ENCODE measurements at places on chromosomes 2 and 18.

DNA sequence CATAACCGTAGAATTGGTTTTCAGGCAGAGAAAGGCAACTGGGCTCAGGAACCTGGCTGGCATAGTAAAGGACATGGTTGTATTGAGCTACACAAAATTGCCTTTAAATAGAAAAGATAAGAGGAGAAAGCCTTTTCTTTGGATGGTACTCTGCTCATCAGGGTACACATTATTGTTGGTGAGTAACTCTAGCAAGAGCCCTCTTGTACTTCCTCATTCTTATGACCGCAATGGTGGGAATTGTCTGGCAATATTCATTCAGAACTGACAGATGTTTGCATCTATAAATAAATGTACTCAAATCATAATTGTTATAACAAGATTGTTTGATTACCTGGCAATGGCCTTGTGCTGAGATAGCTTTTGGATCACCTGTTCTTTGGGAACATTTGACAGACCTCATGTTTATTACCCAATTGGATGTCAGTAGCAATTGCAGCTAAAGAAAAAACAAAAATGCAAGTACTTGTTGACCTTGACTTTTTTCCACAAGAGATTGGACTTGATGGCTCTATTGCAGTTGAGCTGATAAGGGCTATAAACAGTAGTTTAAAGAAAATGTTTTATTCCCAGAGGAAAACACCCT, 43.9 kb downstream of the MEIS1 start:
- DNase-seq: no peak

DNA sequence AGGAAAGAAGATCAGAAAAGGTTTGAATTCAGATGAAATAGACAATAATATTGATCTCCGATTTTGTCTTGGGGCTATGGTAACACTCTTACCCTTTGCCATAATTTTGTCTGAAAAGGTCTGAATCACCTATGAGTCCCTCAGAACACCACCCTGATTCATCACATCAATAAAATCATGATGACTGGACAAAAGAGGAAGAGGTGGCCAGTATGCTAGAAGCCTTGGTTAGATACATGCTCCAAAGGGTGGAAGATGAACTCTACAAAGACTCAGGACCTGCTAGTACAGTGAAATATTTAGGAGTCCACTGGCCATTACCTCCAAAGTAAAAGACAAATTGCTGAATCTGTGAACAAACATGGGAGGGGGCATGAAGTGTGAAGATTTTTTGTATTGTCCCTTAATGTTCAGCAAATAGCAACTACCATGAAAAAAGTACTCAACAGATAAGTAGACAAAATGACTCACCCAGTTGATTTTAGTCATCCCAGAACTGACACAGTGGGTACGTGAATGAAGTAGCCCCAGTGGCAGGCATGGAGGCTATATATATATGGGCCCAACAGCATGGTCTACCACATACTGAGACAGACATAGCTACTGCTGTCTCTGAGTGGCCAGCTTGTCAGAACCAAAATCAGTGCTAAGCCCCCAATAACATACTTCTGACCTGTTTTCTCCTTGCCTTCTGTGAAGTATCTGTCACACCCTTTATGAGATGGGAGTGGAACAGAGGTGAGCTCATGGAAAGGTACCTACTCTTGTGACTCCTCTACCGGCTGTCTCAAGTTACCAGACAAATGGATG, 36.5 kb upstream of the GLS start:
- DNase-seq: no peak

GRCh38 chr2:66761826-66762225, 326.9 kb downstream of the MEIS1 start:
- DNase-seq: no peak

DNA sequence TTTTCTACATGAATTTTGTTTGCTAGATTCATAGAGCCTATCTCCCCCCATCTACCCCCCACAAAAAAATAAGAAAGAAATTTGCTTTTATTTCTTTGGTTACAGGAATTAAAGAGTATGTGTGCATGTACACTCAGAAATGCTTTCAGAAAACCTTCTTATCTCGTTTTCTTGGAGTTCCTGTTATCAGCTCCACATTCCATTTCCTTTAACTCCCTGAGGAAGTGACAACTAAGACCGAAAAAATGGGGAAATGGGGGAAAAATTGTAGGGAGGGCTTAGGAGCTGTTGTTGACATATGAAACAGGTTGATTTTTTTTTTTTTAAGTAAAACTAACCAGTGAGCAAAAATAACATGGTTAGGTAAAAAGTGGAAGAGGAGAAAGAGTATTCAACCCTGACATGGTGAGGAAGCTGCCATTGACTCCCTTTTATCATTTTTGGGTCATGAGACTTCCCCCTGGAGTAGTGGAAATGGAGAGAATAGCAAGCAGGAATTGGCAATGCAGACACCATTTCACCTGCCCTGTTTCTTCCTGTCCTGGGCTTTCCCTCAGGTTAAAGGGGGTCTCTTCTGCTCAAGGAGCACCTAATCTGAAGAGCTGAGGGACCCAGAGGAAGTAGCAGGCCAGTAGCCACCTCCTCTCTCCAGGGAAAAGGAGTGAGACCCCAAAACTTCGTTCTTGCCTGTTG, 93.5 kb downstream of the OSBPL6 start:
- DNase-seq: no peak

GRCh38 chr18:80147037-80147417, 38.0 kb downstream of the ADNP2 start:
- no peak for DNase-seq

GRCh38 chr2:100260712-100261620, 61.3 kb downstream of the LONRF2 start:
- DNase-seq: no peak

- DNase-seq: no peak
Observed at GRCh38 chr2:215428060-215428910, 7.6 kb downstream of the FN1 start.

DNA sequence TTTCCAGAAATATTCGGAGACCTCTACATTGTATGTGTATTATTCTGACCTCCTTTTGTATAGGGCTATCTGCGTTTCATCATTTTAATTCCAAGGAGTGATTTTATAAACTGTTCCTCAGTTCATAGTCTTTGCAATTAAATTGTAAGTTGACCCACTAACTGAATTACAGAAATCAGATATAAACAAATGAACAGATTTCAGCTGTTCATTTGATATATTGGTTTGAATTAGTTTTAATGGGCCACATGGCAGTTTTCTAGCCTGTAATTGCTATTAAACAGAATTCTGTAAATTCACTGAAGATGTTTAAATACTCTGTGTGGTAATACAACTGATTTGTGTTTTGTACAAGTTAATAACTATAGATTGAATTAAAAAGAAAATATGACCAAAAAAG, 346.4 kb upstream of the VWC2L start:
- no peak for DNase-seq

GRCh38 chr18:58254873-58255511, 211.0 kb downstream of the NEDD4L start:
- no peak for DNase-seq

DNA sequence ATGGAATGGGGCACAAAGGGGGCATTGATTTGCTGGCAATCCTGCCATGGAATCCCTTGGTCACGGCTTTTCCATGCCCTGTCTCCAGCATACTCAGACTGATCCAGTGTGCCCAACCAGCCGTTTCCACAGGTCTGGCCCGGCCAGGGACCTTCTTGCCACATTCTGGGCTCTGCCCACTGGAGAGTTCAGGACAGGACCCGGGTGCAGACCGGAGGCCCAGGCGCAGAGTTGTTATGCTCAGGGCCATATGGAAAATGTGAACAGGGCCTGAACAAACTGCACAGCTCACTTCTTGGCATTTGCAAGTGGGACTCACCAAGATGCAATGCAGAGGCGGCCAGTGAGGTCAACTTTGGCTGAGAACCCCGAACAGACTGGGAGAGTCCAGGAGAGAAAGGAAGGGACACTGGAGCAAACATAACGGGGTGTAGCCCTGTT, 15.6 kb upstream of the ASAP2 start:
- DNase-seq: no peak

GRCh38 chr2:42999856-43000241, 207.5 kb upstream of the HAAO start:
- DNase-seq: no peak

GRCh38 chr2:183519371-183520056, 395.3 kb downstream of the NUP35 start:
- no peak for DNase-seq

DNA sequence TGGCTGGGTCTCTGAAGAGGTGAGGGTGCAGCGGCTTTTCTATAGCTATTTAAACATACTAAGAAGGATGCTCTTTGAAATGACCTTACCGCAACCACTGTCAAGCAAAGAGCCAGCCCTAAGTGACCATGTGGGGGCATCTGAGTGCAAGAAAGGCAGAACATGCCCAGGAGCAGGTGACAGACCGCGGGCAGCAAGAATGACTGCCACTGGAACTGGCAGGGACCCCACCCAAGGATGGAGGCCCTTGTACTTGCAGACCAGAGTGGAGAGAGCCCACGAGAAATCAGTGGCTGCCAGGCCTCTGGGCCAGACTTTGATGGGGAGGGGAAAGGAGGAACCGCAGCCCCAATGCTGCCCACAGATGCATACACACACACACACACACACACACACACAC, 33.1 kb downstream of the DNMT3A start:
- DNase-seq: no peak

GRCh38 chr2:155033652-155034051, 335.2 kb downstream of the KCNJ3 start:
- DNase-seq: no peak

DNA sequence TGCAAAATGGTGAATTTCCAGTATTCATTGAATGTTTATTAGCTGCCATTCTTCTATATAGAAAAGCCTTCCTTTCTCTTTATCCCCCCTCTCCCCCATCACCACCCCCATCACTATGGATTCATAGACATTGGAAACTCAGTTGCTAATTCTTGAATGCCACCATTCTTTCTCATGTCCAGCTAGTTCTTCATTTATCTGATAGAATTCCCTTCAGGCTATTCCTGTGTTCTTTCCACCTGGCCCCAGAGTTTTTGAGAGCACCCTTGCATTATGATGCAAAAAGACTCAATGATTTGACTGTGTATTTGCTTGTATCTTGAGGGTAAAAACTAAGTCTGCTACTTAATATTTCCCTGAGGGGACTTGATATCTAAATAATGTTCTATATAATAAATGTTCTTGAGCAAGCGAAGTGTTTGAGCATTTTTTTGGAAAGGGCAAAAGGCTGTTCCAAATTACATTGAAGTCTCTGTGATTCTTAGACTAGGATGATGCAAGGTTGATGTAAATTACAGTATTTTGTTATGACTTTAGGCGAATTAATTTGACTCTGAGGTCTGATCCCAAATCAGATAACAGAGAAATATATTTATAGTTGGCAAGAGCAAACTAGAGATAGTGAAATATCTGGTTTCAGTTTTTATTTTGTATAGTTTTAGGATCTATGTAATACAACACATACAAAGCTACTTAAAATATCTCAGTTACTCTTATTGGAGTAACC, 18.8 kb upstream of the SOS1 start:
- DNase-seq: no peak

DNA sequence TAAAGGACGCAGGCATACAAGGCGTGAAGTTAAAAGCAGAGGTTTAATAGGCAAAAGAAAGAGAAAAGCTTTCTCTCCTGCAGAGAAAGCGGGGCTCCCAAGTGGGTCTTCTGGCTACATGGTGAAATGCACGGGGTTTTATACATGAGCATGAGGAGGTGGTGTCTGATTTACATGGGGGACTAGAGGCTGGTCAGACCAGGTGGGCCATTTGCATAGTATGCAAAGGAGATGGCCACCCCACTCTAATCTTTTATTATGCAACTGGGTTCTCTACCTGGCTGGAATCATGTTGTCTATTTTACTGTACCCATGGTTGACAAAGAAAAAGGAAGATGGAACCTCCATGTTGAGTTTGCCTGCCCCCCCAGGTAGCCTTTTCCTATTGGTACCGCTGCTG, 356.2 kb downstream of the KCNJ3 start:
- no peak for DNase-seq

- no peak for DNase-seq
Observed at GRCh38 chr18:48934415-48934722, 16.4 kb downstream of the SMAD7 start.

DNA sequence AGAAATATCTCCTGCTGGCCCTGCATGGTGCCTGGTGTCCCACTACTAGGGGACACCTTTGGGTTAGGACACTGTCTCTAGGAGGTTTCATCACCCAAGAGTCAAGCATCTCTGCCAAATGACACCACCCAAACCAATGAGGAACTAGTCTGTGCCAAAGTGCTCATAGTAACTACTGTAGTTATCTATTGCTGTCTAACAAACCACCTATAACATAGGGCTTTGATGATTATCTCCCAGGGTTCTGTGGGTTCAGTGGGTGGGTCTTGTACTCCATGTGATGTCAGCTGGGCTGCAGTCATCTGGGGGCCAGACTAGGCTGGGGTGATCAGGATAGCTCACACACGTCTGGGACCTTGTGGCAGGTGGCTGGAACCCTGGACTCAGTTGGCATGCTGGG, 59.8 kb downstream of the EPAS1 start:
- no peak for DNase-seq

DNA sequence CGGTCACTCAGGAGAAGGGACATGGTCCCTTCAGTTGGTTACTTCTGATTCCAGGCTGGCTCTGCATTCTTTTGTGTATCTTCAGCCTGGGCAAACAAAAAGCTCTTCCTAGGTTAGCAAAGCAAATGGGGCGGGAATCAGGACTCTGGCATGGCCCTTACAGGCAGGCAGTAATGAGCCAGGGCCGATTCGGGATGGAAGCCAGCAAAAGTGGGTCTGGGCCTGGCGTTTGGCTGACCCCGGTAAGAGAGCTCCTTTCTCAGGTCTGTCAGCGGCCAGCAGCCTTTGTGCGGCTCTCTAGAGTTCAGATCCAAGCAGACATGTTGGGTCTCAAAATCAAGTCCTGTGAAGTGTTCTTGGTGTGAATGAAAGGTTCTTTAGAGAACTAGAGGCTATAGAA, 81.5 kb upstream of the EML6 start:
- DNase-seq: no peak

- no peak for DNase-seq
Observed at GRCh38 chr2:202774104-202774503, 97.5 kb downstream of the ICA1L start.

GRCh38 chr18:27771571-27771970, 405.4 kb downstream of the CDH2 start:
- DNase-seq: no peak

DNA sequence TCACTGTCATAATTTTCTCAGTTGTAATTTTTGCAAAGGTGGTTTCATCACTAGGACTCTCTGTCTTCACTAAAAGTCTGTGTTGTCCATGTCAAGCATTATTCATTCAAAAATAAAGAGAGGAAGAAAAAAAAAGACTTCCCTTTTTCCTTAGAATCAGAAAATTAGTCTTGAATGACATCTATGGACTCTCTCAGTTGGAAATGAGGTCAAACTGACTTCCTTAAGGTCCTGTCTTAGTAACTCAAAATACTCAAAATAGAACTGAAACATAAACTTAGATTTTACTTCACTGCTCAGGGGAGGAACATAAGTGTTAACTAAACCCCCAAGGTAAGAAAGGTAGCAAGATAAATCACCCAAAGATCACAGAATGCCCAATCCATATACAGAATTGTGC, 2.2 kb upstream of the ZNF407 start:
- no peak for DNase-seq

DNA sequence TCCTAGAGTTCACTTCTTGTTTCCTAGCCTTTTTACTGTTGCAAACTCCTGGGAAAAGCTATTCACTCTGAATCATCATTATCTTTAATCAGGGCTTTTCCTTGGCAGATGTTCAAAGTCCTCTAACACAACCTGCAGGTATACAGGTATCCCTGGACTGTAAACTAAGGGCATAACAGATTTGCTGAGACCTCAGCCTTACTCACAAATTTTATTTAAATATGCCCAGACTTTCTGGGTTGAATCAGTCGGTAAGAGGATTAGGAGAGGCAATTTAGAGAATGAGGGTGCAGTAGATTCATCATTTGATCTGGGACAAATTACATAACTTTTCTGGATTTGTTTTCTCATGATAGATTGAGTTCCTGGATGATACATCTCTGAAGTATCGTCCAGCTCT, 217.8 kb upstream of the STON1 start:
- DNase-seq: no peak

Measured in naive B cell (primary cell).